ENCODE measurements at places on chromosomes 11 and 22. TPM values are rescaled to one million over a fixed set of nuclear protein-coding genes. Genes with fewer than 3 reads are reported as not detected.
A peak's percentile ranks its signal among the peaks of the same experiment; 100 is the strongest.

- DNase-seq: no peak
Observed at GRCh38 chr11:79150966-79151365, 289.9 kb downstream of the TENM4 start.

GRCh38 chr11:69267395-69267805 is 26.6 kb upstream of the MYEOV start:
- no peak for DNase-seq

TRIM48 gene
- not detected for total RNA-seq

SYT12 gene
- 0.43 TPM for total RNA-seq

GRCh38 chr11:117517097-117517496 is 189.4 kb downstream of the CEP164 start:
- no peak for DNase-seq

BTBD18 gene
- total RNA-seq: not detected

DNA sequence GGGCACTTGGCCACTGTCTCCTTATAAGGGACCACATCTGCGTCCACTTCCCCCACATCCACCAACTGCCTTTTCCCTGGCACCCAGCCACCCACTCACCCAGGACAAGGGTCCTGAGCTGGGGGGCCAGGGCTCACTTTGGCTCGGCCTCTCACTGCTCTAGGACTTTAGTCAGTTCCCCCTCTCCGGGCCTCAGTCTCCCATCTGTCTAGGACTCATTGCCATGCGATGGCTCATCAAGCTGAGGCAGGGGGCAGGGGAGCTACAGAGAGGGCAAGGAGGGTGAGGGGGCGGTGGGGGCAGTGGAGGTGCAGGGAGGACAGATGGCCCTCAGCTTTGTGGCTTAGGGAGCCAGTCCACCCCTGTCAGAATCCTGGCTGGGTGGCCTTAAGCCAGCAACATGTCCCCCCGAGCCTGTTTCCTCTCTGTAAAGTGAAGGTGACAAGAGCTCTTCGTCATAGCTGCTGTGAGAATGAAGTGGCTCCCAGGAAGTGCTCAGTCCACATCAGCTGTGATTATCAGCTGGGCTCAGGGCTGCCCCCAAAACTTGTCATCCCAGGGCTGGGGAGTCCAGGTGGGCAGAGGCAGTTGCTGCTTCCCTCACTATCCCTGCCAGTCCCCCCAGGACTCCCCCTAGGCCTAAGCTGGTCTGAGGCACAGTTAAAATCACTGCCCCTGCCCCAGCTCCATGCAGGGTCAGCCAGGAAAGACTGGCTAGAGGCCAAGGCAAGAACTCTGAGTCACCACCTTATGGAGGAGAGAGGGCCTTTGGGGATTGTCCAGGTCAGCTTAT is 14.9 kb downstream of the RAC2 start:
- peak; percentile 83 for DNase-seq

DNA sequence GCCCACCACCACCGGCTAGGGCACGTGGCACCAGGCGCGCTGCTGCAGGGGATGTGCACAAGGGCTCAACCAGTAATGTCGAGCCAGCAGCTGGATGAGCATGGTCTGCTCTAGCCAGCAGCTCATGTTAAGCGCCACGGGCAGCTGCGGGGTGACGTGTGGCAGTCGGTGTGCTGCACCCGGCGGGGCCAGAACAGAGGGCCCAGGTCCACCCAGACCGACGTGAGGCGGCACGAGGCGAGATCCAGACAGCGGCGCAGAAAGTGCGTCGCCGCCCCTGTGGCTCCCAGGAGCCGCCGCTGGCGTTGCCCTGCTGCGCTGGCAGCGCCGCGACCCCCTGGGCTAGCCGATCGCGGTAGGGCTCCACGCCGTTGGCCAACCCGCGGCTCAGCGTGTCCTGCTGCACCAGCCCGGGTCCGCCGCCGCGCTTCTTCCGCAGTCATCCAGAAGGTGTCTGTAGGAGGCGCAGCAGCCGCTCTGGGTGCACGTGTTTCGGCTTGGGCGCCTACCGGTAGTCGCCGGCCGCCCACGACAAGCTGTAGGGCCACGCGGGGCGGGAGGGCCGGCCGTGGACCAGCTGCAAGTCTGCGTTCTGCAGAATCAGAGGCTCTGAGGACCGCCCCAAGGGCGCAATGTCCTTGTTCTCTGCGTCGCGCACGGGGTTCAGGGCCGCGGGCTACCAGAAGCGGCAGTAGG is 4.6 kb upstream of the GALR3 start:
- peak; percentile 59 for DNase-seq

DNA sequence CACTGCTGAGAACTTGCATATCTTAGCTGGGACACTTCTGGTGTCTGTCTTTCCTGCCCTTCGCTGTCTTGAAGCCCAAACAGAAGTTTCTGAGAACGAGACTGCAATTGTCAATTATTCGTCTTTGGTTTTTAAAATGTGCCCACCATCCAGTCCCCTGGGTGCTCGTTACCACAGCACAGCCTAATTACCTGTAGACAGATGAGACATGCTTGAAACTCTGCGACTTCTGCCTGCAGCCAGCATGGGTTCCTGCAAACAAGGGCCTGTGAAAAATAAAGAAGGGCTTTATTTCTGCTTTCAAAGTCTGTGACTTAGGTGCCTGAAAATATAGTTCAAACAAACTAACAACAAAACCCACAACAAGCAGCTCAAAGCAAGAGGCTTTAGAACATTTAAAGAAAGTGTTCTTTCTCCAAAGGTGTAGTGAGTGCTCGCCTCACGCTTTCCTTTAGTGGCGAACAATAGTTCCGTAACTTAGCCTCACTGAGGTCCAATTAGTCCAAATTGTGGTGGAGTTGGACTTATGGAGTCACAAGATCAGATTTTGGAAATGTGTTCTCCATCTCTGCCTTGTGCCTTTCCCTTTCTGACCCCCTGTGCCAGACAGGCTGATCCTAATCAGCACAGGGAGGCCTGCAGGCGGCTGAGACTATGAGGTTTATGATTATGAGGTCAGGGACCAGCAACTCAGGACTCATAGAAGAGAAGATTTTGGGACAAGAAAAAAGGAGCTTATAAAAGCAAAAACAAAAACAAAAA is 20.4 kb upstream of the GRAMD1B start:
- DNase-seq: no peak

NPAS4 gene
- 0.32 TPM for total RNA-seq

SLC5A12 gene
- 0.43 TPM for total RNA-seq

RCN1 gene
- 367 TPM for total RNA-seq

- DNase-seq: no peak
Observed at GRCh38 chr11:106683435-106683834, 334.8 kb downstream of the GUCY1A2 start.

GLB1L3 gene
- not detected for total RNA-seq

DNA sequence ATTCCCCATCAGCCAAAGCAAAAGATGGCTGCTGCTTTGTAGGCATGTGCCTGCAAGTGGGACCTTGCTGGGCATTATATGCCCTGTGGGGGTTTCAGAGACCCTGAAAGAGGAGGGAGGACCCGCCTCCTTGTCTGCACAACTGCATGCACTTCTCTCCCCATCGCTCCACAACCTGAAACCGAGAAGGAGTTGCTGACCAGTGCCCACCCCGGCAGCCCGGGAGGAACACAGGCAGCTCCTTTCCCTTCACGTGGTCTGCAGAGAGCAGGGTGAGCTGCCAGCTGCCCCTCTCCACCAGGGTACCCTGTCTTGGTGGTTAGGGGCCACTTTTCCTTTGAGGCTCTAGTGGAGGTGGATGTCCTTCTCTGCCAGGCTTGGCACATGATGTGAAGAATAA is 1.4 kb upstream of the TMEM132A start:
- DNase-seq: no peak

DNA sequence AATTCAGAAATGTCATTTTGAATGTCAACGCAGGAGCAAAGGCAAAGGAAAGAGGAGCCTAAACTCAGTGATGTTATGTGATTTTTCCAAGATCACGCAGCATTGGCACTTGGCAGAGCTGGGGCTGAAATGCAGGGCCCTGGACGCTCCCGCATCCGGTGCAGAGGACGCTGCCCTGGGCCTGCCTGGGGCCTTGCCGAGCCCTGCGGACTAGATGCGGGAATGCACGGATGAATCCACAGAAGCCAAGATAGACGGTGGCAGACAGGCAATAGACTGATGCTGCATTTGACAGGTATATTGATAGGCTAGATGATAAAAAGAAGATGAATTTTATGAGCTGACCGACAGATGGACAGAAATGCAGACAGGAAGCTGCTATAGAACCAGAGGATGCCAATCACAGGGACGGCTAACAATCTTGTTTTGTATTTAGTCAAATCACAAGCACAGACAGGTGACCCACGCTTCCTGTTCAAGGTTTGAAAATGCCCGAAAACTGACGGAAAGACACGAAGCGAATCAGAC is 696 bp upstream of the MARK2 start:
- DNase-seq: no peak

DNA sequence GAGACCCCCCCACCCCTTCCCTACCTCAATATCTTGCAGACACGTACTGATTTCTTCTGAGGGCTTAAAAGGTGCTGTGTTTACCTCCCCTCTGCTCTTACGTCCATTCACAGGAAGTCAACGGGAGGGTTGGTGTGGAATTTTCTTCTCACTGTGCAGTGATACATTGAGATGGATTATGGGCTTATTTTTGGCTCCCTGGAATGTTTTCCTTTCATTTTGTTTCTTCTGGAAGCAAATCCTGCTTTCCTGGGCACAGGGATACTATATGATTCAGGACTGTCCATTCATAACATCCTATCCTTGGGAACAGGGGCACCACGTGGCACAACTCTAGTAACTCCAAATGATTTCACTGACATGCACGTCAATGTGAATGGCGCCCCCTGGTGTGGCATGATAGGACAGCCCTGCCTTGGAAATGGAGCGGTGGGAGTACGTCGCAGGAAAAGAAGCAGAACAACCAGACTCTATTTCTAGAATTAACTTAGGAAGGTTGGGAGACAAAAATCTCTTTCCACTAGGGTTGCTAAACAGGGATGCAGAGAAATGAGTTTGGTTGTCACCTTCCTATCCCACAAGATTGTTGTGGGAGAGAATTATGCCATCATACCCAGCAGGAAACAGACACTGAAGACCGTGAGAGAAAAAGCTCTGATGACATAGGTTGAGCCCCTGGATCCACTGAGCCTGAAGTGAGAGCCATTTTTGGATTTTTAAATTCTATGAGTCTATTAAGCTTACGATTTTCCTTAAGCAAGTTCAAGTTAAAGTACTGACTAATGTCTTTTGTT is 146.5 kb upstream of the RAG2 start:
- DNase-seq: peak; percentile 60

DNA sequence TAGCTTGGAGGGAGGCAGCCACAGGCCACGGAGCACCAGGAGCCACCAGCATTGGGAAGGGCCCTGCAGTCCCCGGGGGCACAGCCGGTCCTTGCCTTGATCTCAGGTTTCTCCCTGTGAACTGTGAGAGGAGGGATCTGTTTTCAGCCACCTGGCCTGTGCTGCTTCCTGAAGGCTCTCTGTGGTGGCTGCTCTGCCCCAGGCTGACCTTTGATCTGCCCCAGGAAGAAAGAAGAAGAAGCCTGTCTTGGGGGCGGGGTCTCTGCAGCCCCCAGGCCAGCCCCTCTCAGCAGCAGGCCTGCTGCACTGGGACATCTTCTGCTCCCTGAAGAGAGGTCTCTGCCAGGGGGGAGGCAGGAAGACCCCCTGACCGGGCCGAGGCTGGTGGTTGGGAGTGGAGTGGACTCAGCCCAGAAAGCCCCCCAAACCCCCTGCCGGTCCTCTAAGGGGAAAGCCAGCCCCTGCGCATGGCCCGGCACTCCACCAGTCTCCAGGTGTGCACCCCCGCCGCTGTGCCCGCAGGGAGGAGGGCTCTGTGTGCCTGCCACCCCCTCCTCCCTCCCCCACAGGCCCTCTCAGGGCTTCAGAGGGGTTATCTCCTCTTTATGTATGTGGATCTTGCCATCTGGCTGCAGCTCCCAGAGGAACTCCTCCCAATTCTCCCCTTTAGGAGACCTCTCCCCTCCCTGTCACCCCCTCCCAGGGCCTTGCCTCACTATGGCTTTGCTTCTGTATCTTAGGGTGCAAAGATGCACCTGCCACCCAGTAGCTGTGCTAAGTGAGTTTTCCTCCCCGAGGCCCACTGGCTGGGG is 675.3 kb downstream of the BRD1 start:
- DNase-seq: no peak

- DNase-seq: no peak
Observed at GRCh38 chr11:426851-427250, 12.1 kb upstream of the SIGIRR start.

DNA sequence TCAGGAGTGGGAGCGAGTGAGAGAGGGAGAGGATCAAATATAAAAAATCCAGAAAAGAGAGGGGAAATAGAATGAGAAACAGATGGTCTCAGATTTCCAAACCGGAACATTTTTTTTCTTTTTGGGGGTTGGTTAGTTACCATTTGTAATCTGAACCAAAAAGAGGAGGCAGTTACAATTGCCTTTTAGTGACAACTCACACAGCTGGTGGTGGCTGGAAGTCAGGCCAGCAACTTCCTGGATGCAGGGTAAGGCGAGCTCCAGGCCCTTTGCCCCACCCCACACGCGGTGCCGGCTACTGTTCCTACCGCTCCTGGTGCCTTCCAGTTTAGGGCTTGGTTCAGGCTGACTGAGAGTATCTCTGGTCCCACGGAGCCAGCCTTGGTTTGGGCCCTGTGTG is 21.0 kb upstream of the UBASH3B start:
- DNase-seq: peak; percentile 62

DNA sequence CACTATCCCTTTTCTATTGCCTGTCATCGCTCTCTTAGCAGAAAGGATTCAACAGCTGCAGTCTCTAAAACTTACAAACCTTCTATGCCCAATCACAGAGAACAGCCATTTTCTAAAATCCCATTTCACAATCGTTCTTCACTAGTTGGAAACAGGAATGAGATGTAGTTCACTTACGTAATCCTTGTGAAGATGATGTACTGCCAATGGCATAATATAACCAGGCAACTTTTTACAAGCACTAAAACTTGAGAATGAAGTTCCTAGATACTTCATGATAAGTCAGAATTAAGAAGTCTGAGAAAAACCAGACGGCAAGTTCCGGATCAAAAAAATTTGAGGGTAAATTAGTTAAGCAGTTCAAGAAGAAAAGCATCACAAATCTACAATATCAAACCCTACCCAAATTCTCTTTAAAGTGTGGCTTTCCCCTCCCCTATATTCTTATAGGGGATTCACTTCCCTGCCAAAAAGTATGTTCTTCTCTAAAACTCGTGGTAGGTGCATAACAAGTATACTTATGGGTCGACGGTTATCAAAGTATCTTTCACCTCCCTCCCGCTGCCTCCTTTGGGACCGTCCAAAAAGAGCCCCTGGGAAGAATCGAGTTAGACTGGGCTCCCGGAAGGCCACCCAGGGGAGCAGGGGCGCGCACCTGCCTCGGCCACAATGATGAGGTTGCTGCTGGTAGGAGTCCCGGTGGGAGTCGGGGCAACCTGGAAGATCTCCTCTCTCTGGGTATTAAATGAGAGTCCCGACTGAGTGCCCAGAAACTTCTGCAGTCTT is 666 bp downstream of the MSANTD4 start:
- DNase-seq: peak; percentile 90

OR51B5 gene
- 0.32 TPM for total RNA-seq

DNA sequence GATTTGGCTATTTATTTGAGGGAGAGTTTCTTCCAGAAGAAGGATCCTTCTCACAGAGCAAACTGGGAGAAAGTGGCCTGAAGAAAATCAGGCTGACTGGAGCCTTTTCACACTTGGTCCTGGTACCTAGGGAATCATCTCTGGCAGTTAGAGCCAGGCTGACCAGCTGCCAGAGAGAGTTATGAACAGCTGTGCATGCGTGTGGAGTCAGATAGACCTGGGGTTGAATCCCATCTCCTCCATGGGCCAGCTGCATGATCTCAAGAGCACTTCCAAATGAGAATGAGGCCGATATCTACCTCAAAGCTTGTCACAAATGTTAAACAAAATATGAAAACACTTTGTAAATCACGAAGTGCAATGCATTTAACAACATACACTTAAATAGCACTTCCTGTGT is 390.0 kb downstream of the TENM4 start:
- no peak for DNase-seq
